Ureter (tissue), 1 donor: ENCODE measurements at places on chromosomes 3 and 15. TPM values are rescaled to one million over a fixed set of nuclear protein-coding genes. Genes with fewer than 3 reads are reported as not detected.

- DNase-seq, result no peak
Observed at GRCh38 chr15:83092309-83092976, 15.0 kb upstream of the TM6SF1 start.

RETNLB gene
- total RNA-seq, result not detected

DNA sequence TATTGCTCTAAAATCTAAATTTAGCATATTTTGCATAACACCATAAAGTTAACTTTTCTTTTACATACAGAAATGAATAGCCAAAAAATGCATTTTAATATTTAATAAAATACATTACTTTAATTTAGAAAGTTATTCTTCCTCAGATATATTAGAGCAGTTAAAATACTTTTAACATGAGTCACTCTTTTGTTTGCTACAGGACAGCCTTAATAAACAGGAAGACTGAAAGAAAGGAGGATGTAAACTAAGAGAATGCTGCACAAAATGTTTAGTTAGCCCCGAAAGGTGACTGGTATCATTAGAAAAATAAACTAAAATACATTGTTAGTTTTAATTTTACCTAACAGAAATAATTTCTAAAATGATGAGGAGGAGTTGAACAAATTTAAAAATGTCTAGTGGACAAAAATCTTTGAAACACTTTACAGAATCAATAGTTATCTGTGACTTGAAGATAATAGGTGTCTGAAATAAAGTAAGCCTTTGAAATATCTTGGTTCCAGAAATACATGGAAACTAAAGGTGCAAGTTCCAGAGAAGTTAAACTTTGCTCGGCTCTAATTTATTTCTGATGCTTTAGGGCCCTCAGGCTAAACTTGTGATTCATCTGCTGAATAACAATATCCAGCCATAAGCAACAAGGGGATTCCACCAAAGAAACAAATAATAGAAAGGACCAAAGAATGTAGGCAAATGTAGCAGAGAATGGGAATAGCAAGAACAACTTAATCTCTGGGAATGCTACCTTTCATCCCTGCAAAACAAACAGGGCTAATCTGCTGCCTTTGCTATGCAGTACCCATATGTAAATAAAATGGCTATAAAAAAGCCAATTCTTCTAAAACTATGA lies 138.3 kb upstream of the UBP1 start:
- DNase-seq, result no peak

GRCh38 chr3:8286086-8286485 lies 215.5 kb upstream of the LMCD1 start:
- DNase-seq, result no peak

- DNase-seq, result no peak
Observed at GRCh38 chr3:176262071-176262470, 935.2 kb downstream of the TBL1XR1 start.

THRB gene
- total RNA-seq, result 36.8 TPM

- peak; percentile 17 for DNase-seq
Observed at GRCh38 chr15:100803171-100803440, 76.5 kb upstream of the ALDH1A3 start.

GOLGA6D gene
- not detected for total RNA-seq

SLC6A1 gene
- 4.0 TPM for total RNA-seq

- DNase-seq, result no peak
Observed at GRCh38 chr15:56028430-56028829, 35.0 kb upstream of the NEDD4 start.

DNA sequence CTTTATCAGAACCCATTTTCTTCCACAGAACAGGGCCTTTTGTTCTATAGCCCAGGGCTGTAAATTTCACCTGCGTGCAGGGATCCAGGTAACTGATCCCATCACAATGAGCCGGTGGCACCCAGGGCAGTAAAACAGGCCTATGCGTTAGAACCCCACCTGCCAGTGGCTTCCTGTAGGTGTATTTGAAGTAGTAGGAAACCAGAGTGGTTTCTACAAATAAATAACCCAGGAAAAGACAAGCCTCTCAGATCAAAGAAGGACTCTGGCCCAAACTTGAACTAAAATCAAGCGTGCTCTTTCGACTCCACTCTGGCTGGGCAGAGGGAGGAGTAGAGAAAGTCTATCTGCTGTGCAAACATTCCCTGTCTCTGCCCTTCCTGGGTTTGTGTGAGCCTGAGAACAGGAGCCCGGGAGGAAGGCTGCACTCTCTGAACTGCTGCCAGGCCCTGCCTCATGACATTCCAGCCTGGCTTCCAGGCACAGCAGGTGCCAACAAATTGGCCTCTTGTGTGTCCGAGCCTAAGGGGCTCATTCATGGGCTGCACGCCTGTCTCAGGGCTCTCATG lies 77.7 kb downstream of the CEMIP start:
- no peak for DNase-seq

KBTBD12 gene
- total RNA-seq, result 5.5 TPM

CSTA gene
- total RNA-seq, result 62.3 TPM

GRCh38 chr15:61889706-61890105 lies 170.5 kb downstream of the VPS13C start:
- DNase-seq, result no peak

DNA sequence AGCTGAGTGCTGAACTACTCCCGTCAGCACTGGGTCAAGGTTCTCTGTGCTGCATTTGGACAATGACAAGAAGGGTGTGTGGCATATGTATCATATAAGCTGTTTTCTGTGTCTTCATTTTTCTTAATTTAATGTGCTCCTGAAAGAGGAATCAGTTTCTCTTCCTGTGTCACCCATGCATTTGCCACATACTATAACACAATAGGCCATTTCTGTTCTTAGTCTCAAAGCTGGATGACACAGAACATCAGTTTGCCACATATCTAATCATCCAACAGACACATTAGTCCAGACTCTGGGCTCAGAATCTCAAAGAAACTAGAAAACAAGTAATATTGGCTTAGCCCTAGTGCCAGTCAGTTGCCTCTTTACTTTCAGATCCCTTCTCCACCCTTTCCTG lies 34.1 kb downstream of the CEP19 start:
- no peak for DNase-seq

GRCh38 chr15:72840114-72840513 lies 56.6 kb upstream of the ADPGK start:
- DNase-seq, result no peak

GRCh38 chr3:108623504-108623903 lies 34.0 kb downstream of the DZIP3 start:
- DNase-seq, result no peak

GRCh38 chr15:92809064-92809879 lies 90.9 kb upstream of the CHD2 start:
- peak; percentile 98 for DNase-seq

CYP11A1 gene
- 2.4 TPM for total RNA-seq

HRH1 gene
- 10.5 TPM for total RNA-seq

WDR49 gene
- total RNA-seq, result 1.9 TPM

- DNase-seq, result no peak
Observed at GRCh38 chr3:72309661-72310418, 524.9 kb upstream of the PROK2 start.

- no peak for DNase-seq
Observed at GRCh38 chr15:29682361-29682760, 139.9 kb downstream of the TJP1 start.

GRCh38 chr3:133756716-133757694 lies 10.8 kb downstream of the TF start:
- DNase-seq, result peak; percentile 53

GRCh38 chr15:69724333-69724732 lies 271.7 kb downstream of the RPLP1 start:
- no peak for DNase-seq

- DNase-seq, result no peak
Observed at GRCh38 chr15:77830051-77830468, 197.3 kb upstream of the LINGO1 start.

DNA sequence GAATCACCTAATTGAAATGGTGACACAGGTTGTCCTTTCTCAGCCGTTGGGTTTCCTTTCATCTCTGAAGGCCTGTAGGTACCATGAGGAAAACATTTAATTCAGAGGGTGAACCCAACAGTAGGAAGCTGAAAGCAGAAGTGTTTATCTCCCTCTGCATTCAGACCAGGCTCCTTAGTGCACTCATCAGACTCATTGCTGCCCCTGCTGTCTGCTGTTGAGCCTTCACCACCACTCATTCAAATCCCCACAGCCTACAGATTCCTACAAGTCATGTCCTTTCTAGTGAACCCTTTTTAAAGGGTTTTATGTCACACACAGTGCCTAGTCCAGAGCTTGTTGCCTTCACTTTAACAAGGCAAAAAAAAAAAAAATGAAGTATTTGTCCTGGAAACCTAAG lies 13.4 kb downstream of the WDR48 start:
- no peak for DNase-seq

GRCh38 chr15:101093958-101094357 lies 157.9 kb downstream of the CHSY1 start:
- no peak for DNase-seq

- no peak for DNase-seq
Observed at GRCh38 chr15:68346979-68347378, 69.4 kb downstream of the FEM1B start.

GRCh38 chr3:38331257-38332022 lies 15.1 kb upstream of the XYLB start:
- DNase-seq, result no peak

NR2E3 gene
- total RNA-seq, result 0.23 TPM

- no peak for DNase-seq
Observed at GRCh38 chr15:54810031-54810430, 386.7 kb downstream of the RSL24D1 start.

DNA sequence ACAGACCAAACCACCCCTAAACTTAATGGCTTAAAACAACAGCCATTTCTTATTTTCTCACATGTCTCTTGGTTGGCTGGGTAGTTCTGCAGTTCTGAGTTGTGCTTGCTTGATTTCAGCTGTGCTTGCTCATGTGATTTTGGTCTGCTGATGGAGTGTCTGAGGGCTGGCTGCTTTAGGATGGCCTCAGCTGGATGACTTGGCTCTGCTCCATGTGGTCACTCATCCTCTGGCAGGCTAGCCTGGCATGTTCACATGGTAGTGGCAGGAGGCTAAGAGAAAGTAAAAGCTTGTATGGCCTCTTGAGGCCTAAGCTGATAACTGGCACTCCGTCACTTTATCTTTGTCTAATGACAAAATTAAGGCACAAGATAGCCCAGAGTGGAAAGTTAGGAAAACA lies 4.1 kb downstream of the SV2B start:
- no peak for DNase-seq

- DNase-seq, result no peak
Observed at GRCh38 chr3:110301781-110302180, 769.8 kb upstream of the NECTIN3 start.

CHRNA5 gene
- 4.0 TPM for total RNA-seq

DNA sequence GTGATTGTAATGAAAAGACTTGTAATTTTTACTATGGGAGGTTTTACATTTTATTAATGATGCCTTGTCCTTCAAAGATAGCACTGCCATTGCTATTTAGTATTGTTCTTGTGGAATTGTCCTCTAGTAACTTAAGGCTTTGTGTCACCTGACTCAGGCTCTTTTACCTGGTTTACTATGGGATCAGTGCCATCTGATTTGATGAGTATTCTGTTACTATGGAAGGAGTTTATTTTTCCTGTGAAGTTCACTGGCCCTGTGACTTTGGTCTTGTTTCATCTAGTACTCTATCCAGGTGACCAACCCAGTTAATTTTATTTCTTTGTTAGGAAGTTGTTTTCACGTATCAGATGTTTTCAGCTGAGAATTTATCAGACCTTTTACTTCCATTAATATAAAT lies 9.0 kb downstream of the MORF4L1 start:
- no peak for DNase-seq

DNA sequence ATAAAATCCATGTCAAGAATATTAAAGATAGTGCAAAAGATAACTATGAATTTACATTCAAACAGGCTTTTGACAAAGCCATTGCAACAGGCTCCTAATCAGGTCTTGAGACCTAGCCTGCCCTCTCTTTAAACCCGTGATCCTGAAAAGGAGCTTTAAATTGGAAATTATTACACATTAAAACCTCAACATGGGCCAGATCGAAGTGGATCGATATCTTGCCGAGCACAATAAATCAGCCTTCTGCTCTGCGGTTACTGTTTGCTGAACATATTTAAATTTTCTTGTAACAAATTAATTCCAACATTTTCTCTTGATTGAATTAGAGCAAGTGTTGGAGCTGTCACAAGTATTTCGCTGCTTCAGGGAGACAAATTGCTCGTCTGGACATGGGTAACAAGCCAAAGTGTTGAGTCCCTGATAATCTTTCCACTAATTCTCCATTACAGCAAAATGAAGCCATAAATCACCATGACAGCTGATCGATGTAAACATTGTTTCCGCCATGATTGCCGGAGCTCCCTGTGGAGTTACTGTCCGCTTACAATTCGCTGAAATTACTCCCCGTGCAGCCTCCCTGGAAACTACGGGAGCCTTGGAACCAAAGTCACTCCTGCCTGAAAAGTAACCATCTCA lies 47.6 kb downstream of the SHOX2 start:
- DNase-seq, result no peak

DNA sequence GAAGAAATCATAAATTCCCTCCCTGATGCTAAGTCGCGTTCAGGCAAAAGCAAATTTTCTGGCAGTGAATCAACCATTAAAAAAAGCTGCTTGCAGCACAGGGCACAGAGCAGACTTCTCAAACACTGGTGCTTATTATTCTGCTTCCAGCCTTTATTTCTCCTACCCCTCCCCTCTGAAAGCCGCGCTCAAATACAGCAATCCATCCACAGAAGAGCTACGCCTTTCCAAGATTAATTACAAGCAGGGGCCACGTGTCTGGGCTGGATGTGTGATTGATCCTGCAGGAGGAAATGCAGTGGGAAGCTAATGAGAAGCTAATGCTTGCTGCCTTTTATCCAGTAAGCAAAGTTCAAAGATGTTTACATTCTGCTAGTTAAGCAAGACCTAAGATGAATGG lies 134.9 kb upstream of the TOPAZ1 start:
- DNase-seq, result peak; percentile 31

GRCh38 chr3:108159105-108159504 lies 63.1 kb downstream of the IFT57 start:
- no peak for DNase-seq

GRCh38 chr3:30607032-30607833 lies 832 bp downstream of the TGFBR2 start:
- peak; percentile 82 for DNase-seq

ATP8B4 gene
- total RNA-seq, result 29.2 TPM

IQCH gene
- 14.4 TPM for total RNA-seq

DNA sequence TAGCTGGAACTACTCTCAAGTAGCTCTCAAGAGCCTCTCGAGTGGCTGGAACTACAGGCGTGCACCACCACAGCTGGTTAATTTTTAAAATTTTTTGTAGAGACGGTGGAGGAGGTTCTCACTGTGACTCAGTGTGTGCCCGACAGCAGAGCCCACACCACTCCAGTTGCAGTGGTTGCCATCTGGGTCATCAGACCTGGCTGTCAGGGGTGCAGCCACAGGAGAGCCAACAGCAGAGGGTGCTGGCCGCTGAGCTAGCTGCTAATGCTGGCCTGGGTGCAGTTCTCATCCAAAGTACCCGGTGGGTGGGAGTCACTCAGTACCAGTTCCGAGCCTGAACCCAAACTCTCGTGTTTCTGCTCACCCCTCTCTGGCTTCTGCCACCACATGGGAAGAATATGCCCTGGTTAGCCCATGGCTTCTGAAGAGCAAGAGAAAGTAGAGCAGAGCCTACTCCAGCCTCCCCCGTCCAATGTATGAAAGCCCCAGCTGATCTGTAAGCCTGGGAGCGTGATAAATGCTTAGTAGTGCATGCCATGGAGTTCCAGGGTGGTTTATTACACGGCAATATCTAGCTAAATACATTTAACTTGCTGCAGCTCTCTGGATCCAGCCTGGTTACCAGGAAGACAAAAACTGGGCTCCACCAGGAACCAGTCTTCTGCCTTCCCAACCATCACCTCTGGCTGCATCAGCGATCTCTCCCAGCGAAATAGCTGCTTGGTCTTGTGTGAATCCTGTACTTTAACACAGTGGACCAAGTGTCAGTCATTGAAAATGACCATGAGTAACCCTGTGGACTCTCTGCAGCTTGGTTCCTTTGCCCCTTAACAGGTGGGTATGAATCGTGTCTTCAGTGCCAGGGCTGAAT lies 17.1 kb downstream of the UMPS start:
- DNase-seq, result no peak

TICRR gene
- 0.47 TPM for total RNA-seq
